Right ventricle myocardium inferior (tissue), 1 donor: ENCODE measurements at places on chromosomes 4 and X. TPM values are rescaled to one million over a fixed set of nuclear protein-coding genes. Genes with fewer than 3 reads are reported as not detected.

The COX7B2 gene
- total RNA-seq: not detected

- no peak for DNase-seq
Observed at GRCh38 chr4:23614284-23614892, 275.5 kb downstream of the PPARGC1A start.

GRCh38 chrX:72569786-72570185, 2.9 kb downstream of the HDAC8 start:
- no peak for DNase-seq

- DNase-seq: no peak
Observed at GRCh38 chr4:187666034-187666433, 329.5 kb upstream of the ZFP42 start.

GRCh38 chr4:186061921-186062320, 7.0 kb upstream of the TLR3 start:
- DNase-seq: no peak

DNA sequence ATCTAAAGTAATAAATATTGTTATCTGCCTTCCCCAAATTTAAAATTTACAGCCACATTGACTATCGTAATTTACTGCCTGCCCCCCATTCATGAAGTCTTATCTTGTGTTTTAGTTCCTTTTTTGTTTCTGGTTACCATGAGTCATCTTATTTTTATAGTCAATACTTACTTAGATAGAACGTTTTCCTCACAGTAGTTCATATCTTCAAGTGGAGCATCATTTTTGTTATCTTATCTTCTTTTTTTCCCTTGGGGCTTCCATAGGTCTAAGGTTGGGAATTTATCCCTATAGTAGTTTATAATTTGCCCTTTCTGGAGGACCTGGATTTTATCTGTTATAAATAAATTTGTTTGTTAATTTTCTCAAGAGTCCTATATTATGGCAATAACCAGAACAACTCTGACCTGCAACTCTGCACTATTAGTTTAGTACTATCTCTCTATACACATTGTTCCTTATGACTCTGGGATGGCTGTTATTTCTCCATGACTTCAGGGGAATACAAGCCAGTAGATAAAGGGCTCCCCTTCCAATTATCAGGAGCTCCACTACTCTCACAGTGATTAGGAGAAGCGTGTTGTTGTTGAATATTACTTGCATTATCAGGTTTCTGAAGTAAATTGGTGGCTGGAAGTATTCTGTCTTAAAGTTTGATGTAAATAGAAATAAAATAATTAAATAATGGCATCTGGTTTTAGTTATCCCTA, 330.6 kb downstream of the GALNTL6 start:
- DNase-seq: no peak

DNA sequence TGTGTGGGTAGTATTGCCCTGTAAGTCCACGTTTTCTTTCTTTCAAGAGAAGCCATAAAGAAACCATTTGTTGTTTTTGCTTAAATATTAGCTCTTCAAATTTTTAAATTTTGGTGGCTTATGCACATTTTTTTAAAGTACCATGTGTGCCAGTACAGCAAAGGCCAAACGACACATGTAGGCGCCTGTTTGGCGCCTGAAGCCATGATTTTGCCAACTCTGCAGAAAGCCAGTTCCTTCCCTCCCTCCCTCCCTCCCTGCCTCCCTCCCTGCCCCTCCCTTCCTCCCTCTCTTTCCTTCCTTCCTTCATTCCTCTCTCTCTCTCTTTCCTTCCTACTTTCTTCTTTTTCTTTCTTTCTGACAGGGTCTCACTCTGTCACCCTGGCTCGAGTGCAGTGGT, 65.9 kb upstream of the LIMCH1 start:
- DNase-seq: no peak

The GPRIN3 gene
- total RNA-seq: 5.9 TPM

- DNase-seq: no peak
Observed at GRCh38 chrX:41827886-41828285, 95.5 kb downstream of the CASK start.

The POU4F2 gene
- total RNA-seq: not detected

The AFP gene
- total RNA-seq: not detected

DNA sequence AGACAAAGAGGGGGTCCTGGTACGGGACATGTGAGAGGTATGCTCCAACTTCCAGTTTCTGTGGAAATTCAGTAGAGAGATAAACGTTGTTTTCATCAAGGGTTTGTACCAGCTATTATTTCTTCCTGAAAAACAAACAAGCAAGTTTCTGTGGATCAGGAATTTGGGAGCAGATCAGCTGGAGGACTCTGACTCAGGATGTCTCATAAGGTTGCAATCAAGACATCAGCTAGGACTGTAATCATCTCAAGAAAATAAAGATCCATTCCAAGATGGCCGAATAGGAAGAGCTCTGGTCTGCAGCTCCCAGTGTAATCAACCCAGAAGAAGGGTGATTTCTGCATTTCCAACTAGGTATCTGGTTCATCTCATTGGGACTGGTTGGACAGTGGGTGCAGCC, 23.5 kb upstream of the NFKB1 start:
- DNase-seq: no peak

GRCh38 chr4:138235419-138235952, 6.7 kb downstream of the SLC7A11 start:
- DNase-seq: no peak

The MAGEC3 gene
- total RNA-seq: not detected

- no peak for DNase-seq
Observed at GRCh38 chr4:152691761-152692160, 12.0 kb upstream of the TMEM154 start.

The GAB1 gene
- 77.4 TPM for total RNA-seq

DNA sequence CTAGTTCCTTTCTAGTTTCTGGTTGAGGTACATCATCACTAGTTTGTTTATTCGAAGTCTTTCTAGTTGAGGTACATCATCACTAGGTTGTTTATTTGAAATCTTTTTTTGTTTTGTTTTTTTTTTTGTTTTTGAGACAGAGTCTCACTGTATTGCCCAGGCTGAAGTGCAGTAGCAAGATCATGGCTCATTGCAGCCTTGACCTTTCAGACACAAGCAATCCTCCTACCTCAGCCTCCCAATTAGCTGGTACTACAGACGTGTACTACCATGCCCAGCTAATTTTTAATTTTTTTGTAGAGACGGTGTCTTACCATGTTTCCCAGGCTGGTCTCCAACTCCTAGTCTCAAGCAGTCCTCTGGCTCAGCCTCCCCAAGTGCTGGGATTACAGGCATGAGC, 54.9 kb downstream of the CEP135 start:
- DNase-seq: no peak

The CXCL3 gene
- total RNA-seq: 0.16 TPM

DNA sequence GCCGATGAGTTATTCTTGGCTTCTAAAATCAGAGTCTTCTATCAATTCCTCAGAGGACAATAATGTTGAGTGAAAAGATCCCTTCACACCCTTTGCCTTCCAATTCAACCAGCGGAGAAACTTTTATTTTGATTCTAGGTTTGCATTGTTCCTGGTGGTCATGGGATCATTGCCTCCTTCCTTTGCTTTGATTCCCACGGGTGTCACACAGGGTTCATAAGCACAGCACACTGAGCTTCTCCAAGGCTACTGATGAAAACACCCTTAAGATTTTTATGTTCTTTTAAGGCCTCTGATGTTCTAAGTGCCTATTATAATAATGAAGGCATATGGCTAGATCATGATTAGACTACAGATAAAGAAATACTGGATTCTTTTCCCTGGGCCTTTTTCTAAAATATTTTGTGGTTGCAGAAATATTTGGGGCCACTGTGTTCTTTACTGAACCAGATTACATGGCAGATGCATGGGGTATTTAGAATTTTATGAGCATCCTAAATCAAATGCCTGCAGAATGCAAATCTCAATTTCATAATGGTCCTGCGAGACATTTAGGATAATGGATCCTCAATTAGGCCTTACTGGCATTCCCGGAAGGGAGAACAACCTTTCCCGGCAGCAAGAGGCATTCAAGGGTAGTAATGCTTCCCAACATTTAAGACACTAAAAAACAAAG, 43.9 kb upstream of the FGFBP2 start:
- DNase-seq: no peak

DNA sequence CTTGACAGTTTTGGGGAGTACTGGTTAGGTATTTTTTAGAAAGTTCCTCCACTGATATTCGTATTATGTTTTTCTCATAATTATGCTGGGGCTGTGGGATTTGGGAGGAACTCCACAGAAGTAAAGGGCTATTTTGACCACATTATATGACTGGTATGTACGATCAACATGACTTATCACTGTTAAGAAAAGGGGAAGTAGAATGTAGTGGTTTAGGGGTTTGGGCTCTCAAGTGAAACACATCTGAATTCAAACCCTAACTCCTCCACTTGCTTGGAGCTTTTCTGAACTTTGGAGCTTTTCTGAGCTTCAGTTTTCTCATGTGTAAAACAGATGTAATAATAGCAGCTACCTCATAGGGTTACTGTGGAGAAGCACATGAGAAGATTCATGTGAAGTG, 96.4 kb upstream of the C1GALT1C1 start:
- DNase-seq: no peak

GRCh38 chrX:39773923-39774773, 323.6 kb downstream of the BCOR start:
- no peak for DNase-seq
